ENCODE measurements at places on chromosomes 6 and 20.

DNA sequence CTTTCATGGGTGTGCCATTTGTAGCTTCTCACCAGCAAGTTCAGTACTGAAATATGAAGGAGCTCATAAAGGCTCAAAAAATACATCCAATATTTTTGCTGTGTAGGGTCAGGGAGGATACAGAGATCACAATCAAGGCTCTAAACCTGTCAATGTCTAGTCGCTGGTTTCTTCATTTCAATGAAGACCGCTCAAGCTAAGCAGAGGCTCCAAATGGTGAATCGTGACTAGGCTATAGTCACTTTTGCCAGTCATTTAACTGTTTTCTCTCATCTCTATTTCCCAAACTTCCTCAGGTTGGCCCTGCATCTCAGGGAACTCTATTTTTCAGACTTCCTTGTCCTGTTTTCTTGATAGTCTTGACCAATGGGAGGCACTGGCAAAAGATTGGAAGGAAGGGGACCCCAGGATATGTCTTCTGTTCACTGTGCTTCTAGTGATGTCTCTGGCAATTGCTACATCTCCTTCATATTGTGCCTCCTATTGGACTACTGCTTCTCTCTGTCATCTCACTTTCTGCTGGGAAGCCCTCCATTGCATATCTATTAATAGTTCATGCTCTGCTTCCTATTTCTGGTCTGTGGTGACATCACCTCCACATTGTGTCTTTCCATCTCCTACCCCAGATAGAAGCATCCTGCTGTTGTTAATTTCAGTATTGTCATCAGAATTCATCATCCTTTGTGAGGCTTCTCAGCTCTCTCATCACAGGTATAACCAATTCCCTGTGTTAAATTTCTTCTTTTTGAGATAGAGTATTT is 87.7 kb upstream of the FAM184A start:
- DNase-seq, result no peak

GRCh38 chr6:10146715-10147451 is 268.0 kb downstream of the TFAP2A start:
- DNase-seq, result peak; percentile 32

- DNase-seq, result no peak
Measured at GRCh38 chr6:706146-706545, 13.2 kb upstream of the EXOC2 start.

- DNase-seq, result peak; percentile 6
Measured at GRCh38 chr6:73798592-73798991, 102.6 kb downstream of the CD109 start.

DNA sequence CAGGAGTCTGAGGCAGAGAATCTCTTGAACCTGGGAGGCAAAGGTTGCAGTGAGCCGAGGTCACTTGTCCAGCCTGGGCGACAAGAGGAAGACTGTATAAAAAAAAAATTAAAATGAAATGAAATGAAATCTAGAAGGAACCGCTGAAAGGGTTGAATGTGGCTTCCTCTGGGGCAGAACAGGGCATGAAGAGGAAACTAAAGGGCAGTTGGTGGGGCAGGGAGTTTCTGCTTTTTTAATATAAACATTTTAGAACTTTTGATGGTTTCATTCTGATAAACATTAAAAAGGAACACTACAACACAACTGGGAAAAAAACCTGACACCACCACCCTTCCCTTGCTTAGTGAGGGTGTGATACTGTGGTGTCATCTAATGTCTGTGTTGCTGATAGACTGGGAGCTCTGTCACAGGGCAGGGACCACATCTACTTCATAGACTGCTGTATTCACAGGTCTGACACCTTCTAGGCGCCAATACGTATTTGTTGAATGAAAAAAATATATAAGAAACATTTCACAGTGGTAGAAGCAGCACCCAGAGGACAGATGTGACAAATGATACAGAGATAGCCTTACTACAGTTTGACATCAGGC is 128.9 kb downstream of the ADAT2 start:
- DNase-seq, result no peak

- no peak for DNase-seq
Measured at GRCh38 chr6:21728141-21728540, 134.6 kb downstream of the SOX4 start.

GRCh38 chr6:135740580-135740979 is 110.9 kb upstream of the PDE7B start:
- DNase-seq, result no peak

DNA sequence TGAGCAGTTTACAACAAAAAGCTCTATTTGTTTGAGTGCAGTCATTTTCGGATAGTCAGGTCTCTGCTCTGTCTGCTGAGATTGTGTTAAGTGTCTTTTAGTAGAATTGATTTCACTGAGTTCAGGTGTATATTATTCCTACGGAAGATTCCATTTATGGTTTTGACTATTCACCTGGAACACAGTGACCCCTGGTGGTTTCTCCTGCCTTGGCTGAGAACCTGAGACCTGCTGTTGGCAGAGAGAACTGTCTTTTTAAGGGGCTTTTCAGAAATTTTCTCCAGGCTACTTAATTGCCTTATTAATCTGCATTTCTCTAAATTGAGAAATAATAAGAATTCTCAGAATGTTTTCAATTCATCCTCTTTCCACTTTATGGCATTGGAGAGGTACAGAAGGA is 508.0 kb downstream of the TBC1D32 start:
- DNase-seq, result no peak

- DNase-seq, result no peak
Measured at GRCh38 chr6:163536770-163537169, 122.3 kb downstream of the QKI start.

- no peak for DNase-seq
Measured at GRCh38 chr6:137968901-137969300, 101.8 kb downstream of the TNFAIP3 start.
